Breast epithelium (tissue), 4 donors: ENCODE measurements at places on chromosomes 3 and 15. TPM values are rescaled to one million over a fixed set of nuclear protein-coding genes. Genes with fewer than 3 reads are reported as not detected.

GRCh38 chr3:128706086-128706615, 19.8 kb upstream of the RAB7A start:
- H3K27ac ChIP-seq: no peak overlapping the region
- H3K36me3 ChIP-seq: no peaks in the 10 kb centered on the region
- H3K4me1 ChIP-seq: no peaks in the 10 kb centered on the region

- no peak overlapping the region for H3K27ac ChIP-seq
- H3K36me3 ChIP-seq: no peaks in the 10 kb centered on the region
- no peaks in the 10 kb centered on the region for H3K4me1 ChIP-seq
- DNase-seq: no peak
Observed at GRCh38 chr3:148856384-148856783, 8.7 kb upstream of the CPA3 start.

KBTBD8 gene
- 1.6 TPM for total RNA-seq

ANKUB1 gene
- total RNA-seq: not detected
